ENCODE measurements at places on chromosomes 2 and 18.
A peak's percentile ranks its signal among the peaks of the same experiment; 100 is the strongest.

DNA sequence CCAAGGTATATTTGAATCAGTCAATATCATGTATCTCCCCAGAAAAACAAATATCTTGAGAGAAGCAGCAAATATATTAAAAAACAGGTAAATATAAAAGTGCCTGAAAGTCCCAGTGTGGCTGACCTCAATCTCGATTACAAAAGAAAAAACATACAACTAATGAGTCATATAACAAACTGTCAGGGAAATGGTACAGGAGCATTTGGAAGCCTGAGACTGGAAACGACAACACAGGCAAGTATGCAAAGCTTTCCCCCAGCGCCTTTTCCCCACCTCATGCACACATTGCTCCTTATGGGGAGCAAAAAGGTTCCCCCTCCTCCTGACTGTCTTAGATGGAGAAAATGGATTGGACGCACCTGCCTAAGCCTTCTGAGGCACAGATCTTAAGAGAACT is 230.7 kb downstream of the TMX3 start:
- no peak for DNase-seq

GRCh38 chr2:133130548-133131246 is 437.6 kb downstream of the NCKAP5 start:
- DNase-seq = no peak

GRCh38 chr2:57210855-57211254 is 835.8 kb upstream of the VRK2 start:
- no peak for DNase-seq

- DNase-seq = no peak
These were observed 158.5 kb downstream of the INSIG2 start for GRCh38 chr2:118246726-118247125.

DNA sequence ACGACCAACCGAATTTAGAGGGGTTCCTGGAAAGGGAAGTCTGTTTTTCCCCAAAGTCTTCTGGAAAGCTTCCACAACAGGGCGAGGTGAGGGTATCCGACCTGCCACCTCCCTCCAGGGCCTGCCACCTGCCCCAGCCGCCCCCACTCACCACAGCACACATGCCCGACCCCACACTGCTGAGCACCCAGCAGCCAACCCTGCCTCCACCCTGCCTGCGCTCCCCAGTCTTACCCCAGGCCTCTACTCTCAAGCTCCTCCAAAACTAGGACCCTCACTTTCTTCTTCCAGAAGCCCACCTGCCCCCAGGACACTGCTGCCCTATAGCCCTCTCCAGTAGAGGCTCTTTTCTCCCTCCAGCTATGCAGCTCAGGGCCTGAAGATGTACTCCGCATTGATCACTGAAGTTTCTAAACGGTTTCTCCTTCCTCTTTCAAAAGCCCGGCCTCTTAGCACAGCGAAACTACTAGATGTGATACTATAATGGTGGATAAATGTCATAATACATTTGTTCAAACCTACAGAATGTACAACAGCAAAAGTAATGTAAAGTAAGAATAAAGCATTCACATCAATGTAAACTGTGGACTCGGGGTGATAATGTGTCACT is 128.8 kb upstream of the SLC1A4 start:
- no peak for DNase-seq

GRCh38 chr18:79402209-79402576 is 6.5 kb downstream of the NFATC1 start:
- no peak for DNase-seq

DNA sequence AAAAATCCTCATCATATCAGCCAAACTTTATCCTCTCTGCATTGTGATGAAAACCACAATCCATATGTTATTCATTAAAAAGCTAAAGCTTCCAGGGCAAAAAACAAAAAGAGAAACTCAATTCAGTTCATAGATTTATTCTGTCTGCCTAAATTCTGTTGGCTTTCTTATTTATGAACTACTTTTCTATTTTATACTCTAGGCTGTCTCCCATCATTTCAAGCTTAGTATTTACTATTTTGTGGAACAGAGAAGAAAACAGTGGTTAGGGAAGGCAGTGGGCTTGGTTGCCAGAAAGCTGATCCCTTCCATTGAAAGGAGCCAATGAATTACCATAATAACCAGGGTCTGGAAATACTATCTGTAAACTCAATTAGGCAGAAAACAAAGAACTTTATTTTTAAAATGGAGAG is 71.8 kb downstream of the RAPH1 start:
- no peak for DNase-seq

GRCh38 chr2:20627712-20628380 is 23.1 kb downstream of the HS1BP3 start:
- no peak for DNase-seq

- no peak for DNase-seq
These were observed 41.2 kb upstream of the PEX13 start for GRCh38 chr2:60976256-60976850.

DNA sequence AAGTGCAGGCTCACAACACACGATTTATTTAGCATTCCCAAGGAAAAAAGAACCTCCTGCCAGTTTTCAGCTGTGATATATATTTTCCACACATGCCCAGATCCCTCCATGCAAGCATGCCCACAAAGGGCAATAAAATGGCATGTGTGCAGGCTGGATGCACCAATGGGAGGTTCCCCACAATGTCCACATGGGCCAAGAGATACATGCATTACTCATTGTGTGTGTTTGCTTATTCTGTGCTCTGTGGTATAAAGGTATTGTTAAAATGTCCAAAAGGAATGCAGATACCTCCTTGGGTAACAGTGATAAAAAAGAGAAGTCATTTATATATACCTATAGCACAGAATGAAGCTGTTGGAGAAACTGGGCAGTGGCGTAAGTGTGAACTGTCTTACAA is 207.4 kb downstream of the FHOD3 start:
- no peak for DNase-seq

GRCh38 chr2:150491943-150492342 is 4.5 kb upstream of the RND3 start:
- DNase-seq = no peak

- DNase-seq = no peak
These were observed 24.8 kb upstream of the STK39 start for GRCh38 chr2:168272225-168272624.

GRCh38 chr2:233118648-233119000 is 58.5 kb downstream of the INPP5D start:
- peak; percentile 28 for DNase-seq

DNA sequence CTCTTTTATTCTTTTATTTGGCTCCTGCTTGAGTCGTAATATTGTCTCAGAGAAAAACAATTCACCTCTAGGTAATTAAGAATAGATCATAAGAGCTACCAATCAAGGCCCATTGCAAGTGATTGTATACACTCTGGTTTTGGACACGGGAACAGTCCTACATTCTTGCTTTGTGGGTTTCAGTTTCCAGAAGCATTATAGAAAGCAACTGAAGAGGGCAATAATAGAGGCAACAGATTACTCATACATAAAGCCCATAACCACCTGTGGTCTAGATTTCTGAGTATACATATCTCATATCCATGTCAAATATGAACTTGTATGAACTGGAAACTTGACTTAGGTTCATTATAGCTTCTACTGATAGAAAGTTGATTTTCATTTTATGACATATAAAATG is 65.4 kb downstream of the DIS3L2 start:
- DNase-seq = no peak

DNA sequence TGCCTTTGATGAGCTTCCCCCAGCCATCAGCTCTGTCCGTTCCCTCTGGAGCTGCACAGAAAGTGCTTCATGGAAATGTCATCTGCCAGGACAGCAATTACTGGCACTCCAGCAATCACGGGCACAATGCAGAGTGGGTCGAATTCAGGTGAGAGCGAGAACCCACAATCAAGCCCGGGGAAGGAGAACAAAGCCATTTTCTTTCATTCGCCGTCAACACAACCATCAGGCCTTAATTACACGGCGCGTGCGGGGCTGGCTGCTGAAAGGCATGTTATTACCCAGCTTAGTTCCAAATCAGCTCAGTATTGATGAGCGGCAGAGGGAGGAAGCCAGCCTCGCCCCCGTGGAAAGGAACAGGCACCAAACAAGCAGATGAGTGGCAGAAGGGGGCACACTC is 143.9 kb downstream of the MYT1L start:
- no peak for DNase-seq

DNA sequence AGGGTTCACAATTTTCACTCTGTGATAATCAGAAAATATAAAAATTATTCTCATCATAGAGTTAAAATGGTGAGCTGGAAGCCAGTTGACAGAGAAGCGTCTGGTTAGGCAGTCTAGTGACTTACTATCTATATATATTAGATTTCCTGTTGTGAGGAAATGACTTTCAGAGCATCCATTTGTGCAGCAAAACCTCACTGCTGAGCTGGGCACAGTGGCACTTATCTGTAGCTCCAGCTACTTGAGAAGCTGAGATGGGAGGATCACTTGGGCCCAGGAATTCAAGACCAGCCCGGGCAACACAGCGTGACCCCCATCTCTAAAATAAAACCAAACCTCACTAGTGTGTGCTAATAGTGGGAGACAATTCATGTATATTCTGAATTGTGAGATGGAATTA is 7.2 kb upstream of the KIAA2012 start:
- no peak for DNase-seq

DNA sequence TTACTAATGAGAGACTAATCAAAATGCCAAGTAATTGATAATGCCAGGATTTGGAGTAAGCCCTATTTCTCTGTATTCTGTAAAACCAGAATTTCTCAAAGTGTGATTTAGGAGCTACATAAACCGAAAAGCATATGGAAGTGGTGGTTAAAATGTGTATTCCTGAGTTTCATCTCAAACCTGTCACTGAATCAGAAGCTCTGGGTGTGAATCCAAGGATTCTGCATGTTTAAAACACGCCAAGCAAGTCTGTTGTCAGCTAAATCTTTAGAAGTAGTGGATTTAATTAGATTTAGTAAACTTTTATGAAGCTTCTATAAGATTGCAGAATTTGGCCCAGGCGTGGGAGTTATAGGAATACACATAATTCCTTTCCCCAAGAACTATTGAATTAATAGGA is 700.3 kb downstream of the DCC start:
- DNase-seq = no peak

DNA sequence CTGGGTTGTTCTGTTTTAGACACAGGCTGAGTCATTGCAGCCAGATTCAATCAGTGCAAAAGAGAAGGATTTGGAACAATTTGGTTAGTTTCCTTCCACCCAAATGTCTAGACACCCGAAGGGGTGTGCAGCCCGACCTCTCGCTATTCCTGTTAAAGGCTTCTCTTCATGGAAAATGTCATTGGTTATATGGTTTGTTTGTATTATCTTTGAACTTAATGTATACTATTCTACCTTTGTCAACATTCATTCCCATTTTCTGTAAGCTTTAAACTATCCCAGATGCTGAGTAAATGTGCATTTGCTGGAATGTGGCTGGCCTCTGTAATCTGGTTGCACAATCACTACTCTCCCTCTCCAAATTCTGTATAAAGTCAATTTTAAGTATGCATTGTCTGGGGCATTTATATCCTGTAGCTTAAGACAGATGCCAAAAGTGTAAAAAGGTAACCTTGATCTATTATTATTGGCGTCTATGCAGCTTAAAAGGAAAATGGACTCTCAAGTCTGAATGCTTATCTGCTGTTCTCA is 80.4 kb upstream of the RND3 start:
- no peak for DNase-seq

GRCh38 chr2:5932556-5933469 is 240.6 kb downstream of the SOX11 start:
- DNase-seq = no peak

GRCh38 chr18:25853691-25854433 is 236.6 kb downstream of the SS18 start:
- DNase-seq = no peak

DNA sequence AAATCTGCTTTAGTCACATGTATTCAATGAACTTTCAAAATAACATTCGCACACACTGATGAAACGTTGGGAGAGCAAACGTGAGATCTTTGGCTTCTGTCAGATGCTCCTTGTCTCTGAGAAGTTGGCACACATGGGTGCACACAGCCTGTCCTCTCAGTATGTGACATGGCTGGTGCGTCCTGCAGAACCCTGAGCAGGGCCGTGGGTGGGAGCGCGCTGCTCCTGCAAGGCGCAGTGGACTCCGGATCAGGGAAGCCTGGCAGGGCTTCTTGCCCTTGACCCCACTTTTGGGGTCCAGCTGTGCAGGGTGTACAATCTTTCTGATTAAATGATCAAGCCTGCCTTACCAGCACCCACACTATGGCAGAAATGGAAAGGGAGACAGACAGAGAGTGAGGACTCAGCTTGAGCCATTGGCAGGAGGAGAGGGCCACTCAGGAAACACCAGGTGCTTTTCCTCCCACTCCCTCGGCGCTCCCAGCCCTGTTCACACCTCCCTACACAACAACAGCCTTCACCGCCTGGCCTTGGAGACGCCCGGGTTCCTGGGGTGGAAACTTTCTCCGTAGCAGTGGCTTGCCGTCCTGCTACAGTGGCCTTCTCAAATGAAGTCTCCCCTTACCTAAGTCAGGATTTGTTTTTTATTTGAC is 108.4 kb upstream of the SNTG2 start:
- DNase-seq = no peak

GRCh38 chr2:51953931-51954330 is 922.0 kb upstream of the NRXN1 start:
- no peak for DNase-seq

DNA sequence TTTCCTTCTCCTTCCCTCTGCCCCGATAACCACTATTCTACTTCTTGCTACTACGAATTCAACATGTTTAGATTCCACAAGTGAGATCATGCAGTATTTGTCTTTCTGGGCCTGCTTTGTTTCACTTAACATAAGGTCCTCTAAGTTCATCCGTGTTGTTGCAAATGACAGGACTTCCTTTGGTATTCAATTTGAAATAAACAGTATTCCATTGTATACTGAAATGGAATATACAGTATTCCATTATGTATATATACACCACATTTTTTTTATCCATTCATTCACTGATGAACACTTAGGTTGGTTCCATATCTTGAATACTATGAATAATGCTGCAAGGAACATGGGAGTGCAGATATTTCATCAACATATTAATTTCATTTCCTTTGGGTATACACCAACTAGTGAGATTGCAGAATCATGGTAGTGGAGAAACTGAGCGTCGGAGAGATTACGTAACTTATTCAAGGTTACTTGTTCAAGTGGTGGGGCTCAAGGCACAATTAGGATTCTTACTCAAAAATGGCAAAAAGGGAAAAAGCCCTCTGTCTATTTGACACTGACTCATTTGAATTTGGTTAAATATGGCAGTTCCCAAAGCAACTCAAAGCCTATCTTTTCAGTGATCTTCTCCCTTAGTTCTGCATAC is 85.1 kb downstream of the CHN1 start:
- no peak for DNase-seq

Data from activated T-cell treated with anti-CD3 and anti-CD28 coated beads, Interleukin-2, amount 50 U/mL, for 24 hours (primary cell).